ENCODE measurements at places on chromosomes 2 and 18. TPM values are rescaled to one million over a fixed set of nuclear protein-coding genes. Genes with fewer than 3 reads are reported as not detected.
A peak's percentile ranks its signal among the peaks of the same experiment; 100 is the strongest.

G6PC2 gene
- total RNA-seq: not detected

SLC40A1 gene
- total RNA-seq: 454 TPM

LHCGR gene
- total RNA-seq: 0.35 TPM

DNA sequence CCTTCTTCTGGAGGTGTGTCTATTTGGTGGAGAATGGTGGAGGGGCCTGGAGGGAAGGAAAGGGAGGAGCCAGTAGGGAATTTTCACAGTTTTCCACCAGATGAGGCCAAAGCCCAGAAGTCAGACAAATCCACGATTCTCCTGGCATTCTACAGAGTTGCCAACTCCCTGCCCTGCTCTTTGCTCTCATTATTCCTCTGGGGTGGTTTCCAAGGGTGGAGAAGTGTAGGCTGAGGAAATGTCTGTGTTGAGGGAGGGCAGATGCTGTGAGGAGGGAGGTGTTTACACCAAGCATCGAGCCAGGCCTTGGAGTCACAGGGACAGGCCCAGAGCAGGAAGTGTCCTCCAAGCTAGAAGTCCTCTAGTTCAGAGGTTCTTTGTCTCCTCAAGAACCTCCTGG is 124.1 kb upstream of the LGALSL start:
- DNase-seq: no peak

LNPK gene
- total RNA-seq: 21.4 TPM

ABCG5 gene
- not detected for total RNA-seq

EGR4 gene
- total RNA-seq: not detected

MOCOS gene
- 12.6 TPM for total RNA-seq

GRCh38 chr2:44578471-44579093 is 216.8 kb downstream of the CAMKMT start:
- DNase-seq: no peak

SPP2 gene
- not detected for total RNA-seq

DNA sequence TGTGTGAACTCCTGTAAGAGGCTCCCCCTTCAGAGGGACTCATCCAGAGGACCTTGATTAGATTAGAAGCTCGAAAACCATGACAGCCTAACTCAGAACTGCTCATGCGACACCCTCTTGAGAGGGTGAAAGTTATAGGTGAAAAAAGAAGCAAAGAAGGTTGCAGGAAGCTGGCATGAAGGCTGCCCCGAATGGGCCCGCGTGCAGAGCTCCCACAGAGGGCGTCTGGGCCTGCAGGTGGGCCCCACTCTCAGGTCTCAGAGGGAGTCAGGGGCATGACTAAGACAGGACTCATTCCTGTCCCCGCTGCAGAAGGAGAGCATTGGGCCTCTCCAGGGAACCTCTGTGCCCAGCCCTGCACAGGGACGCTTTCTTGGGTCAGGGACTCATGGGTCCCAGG is 235.4 kb downstream of the EIPR1 start:
- DNase-seq: no peak

- DNase-seq: no peak
Measured at GRCh38 chr18:49907346-49907929, 94.1 kb upstream of the ACAA2 start.

- DNase-seq: no peak
Measured at GRCh38 chr2:99789849-99790248, 300.0 kb upstream of the REV1 start.

CFC1 gene
- total RNA-seq: not detected

TWIST2 gene
- total RNA-seq: 40.7 TPM

DNA sequence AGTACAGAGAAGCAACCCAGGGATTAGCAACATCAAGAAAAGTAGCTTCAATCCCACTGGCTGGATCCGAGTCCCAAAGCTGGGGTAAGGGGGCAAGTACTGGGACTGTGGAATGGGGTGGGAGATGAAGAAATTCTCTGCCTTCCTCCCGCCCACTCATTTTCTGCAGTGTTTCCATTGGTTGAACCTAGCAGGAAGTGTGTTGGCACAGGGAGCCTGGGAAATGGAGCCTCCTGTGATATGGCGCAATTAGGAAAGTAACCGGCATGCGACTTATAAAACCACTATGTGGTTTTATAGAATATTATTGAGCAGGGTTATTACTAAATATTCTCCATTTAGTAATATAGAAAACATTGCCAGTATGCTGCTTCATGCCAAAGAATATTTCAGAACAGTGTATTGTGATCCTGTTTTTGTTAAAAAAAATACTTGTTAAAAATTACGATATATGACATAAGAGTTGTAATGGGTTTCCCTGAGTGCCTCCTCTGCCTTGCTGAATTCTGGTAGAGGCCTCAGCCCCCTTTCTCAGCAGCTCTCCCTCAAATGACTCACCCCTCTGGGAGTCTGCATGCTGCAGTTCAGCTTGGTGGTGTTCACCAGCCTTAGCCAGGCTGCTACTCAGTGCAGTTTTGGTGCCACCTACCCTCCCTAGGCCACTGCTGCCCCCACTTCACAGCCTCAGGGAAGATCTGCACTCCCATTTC is 60.5 kb downstream of the HK2 start:
- no peak for DNase-seq

DNA sequence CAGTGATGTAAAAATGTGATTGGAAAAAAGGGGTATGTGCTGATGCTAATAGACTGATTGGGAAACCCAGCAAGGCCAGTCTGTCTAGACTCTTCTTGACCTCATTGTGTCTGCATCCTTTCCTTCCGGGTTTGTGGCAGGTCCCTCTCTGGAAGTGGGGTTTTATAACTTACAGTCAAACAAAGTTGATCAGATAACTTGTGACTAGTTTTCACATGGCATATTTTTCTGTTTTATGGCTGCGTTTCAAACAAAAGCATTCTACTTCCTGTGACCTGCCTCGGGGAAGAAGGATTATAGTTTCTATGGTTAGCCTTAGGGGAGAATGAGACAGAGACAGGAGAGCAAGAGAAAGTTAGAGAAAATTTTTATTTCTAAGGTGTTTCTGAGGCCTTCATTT is 188.7 kb upstream of the HNMT start:
- no peak for DNase-seq

DNA sequence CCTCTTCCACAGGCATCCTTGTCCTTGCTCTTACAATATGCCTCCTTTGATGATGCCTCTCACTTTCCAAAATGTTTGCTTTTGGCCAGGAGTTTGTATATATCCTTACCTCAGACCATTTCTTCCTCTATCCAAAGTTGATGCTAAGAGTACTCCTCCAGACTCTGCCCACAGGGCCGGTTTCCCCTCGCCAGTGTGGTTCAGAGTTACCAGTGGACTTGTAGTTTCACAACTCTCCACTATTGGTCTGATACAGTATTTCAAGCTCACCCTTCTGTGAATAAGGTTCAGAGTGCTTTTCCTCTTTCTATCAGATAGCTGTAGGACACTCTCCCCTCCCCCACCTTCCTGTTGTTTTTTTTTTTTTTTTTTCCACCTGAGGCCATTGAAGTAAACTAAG is 42.2 kb upstream of the LINC00305 start:
- DNase-seq: no peak

DNA sequence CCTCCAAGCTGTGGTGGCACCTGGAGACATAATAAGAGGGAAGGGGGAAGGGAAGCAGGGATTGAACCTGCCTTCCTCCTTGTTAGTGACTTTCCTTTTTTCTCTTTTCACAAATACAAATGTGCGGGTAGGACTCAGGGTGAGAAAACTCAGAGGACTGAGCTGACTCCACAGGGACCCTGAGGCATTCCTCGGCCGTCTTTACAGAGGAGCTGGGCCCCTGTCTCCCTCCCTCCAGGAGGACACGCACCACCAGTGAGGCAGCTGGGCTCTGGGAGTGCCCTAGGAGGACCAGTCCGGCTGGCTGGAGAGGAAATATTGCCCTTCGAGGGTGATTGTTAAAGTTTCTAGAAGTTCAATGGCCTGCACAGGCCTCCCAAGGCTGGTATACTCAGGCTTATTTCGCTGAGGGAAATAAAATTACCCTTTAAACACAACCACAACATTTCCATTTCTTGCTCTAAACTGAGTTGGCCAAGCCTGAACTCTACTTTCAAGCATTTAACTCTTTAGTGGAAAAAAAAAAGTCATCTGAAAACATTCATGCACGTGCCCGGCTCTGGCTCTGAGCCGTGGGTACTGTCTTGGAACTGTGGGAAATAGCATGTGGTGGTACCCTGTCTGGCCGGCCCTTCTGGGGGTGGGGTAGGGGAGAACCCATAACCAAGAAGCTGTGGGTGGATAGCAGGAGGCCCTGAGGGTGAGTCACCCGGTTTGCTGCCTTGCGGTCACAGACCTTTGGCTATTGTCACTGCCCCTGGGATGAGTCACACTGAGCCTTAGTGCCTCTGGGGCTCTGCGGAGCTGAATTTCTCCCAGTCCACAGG is 116.0 kb downstream of the COPS8 start:
- DNase-seq: no peak

MC2R gene
- total RNA-seq: not detected

ALK gene
- total RNA-seq: 0.35 TPM

GRCh38 chr2:215439980-215440512 is 4.2 kb upstream of the FN1 start:
- DNase-seq: no peak

GRCh38 chr2:127611076-127611925 is 34.7 kb upstream of the GPR17 start:
- DNase-seq: no peak

DRC1 gene
- total RNA-seq: not detected

- DNase-seq: no peak
Measured at GRCh38 chr2:233087713-233088112, 27.6 kb downstream of the INPP5D start.

GRCh38 chr2:234269769-234270204 is 219.3 kb downstream of the SPP2 start:
- DNase-seq: no peak

KCNJ3 gene
- total RNA-seq: 0.57 TPM

GRCh38 chr2:239801404-239802184 is 223.5 kb downstream of the NDUFA10 start:
- DNase-seq: peak; percentile 4

LGALSL gene
- total RNA-seq: 15.5 TPM

CNRIP1 gene
- 55.7 TPM for total RNA-seq

DNA sequence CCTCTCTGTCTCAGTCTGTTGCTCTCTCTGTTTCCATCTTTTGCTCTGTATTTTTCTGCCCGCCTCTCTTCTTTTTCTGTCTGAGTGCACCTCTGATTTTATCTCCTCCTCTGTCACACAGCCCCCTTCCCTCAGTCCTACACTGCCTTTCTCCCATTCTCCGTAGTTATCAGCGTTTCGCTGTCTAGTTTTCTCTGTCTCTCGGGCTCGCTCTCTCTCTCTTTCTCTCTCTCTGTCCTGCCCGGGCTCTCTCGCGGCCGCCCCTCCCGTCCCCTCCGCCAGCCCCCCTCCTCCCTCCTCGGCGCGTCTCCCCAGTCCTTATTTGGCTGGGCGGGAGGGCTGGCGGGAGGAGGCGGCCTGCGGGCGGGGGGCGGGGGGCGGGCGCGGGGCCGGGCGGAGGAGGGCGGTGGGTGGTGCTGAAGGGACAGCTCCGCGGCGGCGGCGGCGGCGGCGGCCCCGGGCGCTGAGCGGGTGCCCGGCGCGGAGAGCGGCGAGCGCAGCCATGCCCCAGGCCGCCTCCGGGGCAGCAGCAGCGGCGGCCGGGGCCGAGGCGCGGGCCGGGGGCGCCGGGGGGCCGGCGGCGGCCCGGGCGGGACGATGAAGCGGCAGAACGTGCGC is at the start of gene KCNK3:
KCNK3 (plus strand) TSS at position 444 of the 618 bp plus-strand sequence; CDS start at position 598, 154 bp downstream.
- peak; percentile 80 for DNase-seq

EVX2 gene
- total RNA-seq: not detected

GRCh38 chr18:23138471-23138870 is 3.2 kb downstream of the CABLES1 start:
- DNase-seq: no peak

- DNase-seq: no peak
Measured at GRCh38 chr2:9146646-9147045, 60.0 kb upstream of the ASAP2 start.

- DNase-seq: no peak
Measured at GRCh38 chr2:189500456-189501160, 59.3 kb downstream of the WDR75 start.

- DNase-seq: no peak
Measured at GRCh38 chr2:110867078-110867477, 134.7 kb downstream of the ACOXL start.

- DNase-seq: no peak
Measured at GRCh38 chr2:82837588-82838304, 1621.3 kb downstream of the SUCLG1 start.

DNA sequence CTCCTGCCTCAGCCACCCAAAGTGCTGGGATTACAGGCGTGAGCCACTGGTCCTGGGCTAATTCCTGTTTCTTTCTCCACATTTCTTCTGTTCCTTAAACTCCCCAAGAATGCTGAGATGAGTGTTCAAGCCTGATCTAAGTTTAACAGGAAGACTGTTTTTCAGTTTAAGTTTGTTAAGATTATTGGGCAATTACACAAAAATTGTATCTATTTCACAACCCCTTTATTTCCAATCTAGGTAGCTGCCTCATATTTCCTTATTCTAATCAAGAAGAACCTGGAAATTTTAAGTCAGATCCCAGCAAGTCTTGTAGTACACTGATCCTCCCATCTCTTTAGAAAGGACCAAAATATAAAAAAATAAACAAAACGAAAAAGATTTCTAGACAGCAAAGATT is 11.7 kb downstream of the SFT2D3 start:
- DNase-seq: no peak

DNA sequence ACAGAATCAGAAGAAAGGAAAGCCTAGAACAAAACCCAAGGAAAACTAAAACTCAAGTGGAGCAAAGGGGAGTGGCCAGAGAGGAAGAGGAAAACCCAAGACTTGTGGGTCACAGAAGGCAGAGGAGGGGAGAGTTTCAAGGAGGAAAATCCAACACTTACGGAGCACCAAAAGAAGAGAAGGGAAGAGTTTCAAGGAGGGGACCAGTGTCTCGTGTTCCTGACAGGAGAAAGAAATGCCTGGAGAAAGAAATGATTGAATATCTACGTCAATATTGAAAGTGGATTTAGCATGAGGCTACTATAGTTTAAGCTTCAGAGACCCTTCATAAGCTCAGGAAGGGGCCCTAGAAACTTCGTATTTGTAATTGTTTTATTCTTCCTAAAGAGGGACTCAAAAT is 1.4 kb upstream of the MFSD6 start:
- DNase-seq: no peak

ADI1 gene
- 51.9 TPM for total RNA-seq

DNA sequence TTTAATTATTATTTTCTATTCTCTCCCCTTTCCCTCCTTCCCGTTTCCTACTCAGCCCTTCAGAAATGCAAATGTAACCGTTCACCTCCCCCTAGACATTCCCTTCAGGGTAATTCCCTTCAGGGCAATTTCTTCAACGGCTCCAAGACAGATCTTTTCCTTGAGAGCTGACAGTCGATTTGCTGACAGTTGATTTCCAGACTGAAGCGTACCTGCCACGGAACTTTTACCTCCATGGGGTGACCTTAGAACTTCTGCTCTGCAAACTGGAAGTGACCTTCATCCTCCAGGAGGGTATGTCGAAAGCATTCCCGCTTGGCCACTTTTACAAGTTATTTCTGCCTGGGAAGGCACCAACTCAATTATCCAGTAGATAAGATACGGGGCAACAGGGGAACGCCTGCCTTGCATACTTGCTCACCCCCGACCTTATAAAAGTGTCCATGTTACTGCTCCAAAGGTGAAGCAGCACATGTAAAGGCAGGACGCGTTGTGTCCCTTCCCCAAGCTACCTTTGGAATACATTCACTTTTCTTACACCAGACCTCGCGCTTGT is 18.5 kb downstream of the B3GNT7 start:
- DNase-seq: no peak
